ENCODE measurements at places on chromosomes 1 and 21.

DNA sequence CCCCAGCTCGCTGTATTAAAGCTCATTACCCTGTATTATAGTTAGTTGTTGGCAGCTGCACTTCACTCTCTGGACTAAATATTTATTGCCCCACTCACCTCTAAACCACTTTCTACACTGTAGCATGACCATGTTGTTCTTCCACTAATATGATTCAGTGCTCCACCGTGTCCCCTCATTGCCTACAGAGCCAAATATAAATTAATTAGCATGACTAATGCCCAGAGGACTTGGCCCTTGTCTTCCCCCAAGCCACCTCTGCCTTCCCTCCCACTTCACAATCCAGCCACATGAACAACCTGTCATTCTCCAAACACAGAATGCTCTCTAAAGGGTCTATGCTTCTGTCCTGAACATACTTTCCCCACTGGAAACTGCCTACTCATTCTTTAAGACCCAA, 276.5 kb downstream of the PLPP3 start:
- peak; percentile 10 for DNase-seq

DNA sequence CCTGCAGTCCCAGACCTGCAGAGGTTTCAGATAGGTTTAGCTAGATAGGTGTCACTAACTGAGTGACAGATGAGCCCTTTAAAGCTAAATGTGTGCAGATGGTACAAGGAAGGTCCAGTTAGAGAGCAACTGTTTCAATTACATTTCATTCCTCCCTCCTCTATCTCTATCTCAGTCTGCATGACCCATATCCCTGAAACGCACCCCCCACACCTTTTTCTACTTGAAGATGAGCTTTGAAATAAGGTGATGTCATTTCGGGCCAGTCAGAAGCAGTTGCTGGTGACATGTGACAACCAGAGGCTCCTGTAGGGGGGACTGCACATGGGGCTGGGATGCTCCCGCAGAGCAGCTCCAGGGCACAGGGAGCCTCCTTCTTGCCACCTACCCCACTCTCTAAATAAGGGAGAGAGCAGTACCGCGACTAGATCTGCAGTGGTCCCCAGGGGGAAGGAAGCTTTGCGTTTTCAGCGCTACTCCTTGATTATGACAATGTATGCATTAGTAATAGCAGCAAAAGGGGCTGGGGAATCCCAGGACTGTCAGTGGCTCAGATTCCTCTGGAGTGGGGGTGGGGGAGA, 4.3 kb downstream of the ATP8B2 start:
- DNase-seq, result no peak

DNA sequence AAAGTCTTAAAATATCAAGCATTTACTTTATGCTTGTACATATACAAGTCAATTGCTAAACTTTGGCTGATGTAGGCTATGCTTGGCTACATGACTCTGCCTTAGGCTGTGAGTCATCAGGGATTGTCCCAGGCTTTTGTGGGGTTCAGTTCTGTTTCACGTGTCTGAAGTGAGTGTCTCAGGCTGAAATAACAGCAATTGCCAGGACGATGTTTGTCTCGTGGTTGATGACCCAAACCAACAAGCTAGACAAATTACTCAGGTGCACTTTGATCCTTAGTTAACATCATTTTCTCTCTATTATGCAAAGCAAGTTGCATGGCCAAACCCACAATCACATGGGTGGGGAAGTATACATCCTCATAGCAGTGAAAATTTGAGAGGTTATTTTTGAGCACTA, 410.1 kb downstream of the BRINP3 start:
- no peak for DNase-seq

DNA sequence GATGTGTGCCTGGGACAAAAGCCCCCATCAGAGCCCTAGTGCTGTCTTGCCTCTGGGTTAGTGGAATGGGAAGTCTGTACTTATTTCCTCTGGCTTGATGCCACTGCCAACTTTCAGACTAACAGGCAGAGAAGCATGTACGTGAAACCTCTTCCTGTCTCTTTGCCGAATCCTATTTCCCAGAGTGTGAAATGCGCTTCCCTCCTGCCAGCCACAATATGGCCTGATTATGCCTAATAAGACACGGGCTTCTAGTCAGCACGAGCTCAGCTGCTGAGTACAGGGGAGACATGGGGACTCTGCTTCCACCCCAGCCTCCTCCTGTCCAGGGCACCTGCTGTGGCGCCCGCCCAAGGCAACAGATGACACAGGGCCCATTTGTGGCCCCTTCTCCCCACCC, 111.4 kb downstream of the KCND3 start:
- no peak for DNase-seq

DNA sequence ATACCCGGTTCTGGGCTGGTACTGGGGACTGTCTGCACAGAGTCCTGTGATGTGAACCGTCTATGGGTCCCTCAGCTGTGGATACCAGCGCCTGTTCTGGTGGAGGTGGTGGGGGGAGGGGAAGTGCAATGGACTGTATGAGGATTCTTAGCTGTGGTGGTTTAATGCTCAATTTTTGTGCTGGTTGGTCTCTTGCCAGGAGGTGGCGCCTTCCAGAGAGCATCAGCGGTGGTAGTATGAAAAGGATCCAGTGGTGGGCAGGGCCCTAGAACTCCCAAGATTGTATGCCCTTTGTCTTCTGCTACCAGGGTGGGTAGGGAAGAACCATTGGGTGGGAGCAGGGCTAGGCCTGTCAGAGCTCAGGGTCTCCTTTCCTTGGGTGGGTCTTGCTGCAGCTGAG, 89.4 kb upstream of the B3GALT2 start:
- no peak for DNase-seq

GRCh38 chr1:175725684-175726083, 17.7 kb downstream of the TNR start:
- DNase-seq, result no peak

DNA sequence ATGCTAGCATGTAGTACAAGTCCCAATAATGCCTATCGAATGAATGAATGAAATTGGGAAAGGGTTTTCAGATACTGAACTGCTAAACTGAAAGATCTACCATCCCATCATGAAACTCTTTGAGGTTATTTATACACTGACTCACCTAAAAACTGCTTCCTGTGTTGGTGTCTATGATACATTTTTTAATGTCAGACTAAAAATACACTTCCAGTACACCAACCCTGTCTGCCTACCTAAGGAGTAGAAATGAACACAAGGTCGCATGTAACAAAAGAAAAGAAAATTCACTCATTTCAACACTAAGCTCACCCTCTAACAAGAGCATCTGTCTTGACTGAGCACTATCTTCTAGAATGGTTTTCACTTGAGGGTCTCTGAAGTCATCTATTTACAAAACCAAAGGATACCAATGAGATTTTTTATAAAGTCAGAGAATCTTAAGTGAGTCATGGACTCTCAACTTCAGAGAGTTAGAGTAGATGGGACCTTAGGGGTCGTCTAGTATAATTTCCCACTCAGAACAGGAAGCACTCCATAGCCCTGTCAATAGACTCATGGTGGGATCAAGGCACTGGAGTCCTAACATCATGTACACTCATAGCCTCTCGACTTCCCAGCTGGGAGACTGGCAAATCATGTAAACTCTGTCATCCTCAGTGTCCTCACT, 53.4 kb downstream of the WLS start:
- no peak for DNase-seq

DNA sequence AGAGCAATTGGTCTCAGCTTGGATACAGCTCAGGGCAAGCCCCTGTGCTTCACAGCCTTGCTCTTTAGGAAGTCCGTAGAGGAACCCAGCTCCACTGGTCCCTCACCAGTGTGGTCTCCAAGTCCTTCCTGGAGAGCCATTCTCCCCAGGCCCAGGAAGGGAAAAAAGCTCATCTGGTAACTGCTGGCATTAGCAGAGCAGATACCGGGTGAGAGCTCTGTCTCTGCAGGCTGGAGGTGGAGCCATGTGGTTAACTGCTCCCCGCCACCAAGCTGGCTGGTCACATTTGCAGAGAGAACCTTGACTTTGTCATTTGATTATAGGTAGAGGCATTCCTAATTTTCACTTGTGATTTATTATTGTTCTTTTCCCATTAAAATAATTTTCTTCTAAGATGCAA, 169.6 kb downstream of the ROR1 start:
- DNase-seq, result no peak

- DNase-seq, result peak; percentile 29
Measured at GRCh38 chr1:183630748-183631147, 4.8 kb downstream of the ARPC5 start.

DNA sequence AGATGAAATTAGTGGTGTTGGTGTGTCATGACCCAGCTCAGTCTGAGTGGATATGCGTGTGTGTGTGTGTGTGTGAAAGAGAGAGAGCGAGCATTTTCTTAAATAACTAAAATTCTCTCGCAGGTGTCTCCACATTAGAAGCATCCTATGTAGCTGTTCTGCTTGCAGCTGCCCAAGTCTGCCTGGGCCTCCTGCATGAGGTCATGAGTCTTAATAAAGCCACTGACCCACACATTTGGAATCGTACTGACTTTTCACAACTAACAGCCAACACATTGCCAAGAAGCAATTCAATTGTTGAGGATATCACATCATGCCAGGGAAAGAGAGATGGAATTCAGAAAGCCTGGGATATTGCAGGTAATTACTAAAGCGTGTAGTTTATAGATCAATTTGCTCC, 238.2 kb upstream of the AJAP1 start:
- no peak for DNase-seq

DNA sequence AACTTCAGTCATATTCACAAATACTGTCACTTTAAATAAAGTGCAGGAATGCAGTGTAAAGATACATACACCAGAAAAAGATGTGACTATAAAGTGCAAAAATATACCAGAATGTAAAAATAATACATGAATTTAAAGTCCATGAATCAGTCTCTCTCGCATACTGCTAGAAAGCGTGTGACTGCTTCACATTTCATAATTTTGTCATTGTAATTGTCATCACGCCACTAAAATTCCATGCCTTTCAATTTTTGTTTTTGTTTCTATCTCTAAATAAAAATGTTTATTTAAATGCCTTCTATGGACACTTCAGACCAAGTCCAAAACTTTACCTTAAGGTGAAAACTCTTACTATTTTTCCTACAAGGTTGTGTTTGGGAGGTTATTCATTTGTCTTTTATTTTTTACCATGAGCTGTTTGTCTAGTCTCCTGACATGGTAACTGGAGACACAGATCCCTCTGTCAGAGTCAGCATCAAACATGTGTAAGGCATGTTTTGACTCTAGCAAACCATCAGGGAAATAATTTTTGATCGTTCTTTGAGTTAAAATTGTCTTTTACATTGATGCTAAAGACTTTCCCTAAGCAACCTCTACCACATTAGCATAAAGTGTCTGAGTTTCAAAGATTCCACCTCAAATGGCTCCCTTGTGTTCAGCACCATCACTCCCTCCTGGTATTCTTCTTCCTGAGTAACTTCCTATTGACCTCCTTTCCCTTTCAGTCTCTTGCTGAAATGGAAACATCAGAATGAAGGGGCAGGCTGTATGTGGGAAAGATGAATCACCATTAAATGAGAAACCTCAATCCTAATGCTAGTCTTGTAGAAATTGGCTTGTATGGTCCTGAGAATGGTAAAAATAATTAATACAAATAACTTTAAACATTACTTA, 14.0 kb upstream of the AIM2 start:
- peak; percentile 19 for DNase-seq

DNA sequence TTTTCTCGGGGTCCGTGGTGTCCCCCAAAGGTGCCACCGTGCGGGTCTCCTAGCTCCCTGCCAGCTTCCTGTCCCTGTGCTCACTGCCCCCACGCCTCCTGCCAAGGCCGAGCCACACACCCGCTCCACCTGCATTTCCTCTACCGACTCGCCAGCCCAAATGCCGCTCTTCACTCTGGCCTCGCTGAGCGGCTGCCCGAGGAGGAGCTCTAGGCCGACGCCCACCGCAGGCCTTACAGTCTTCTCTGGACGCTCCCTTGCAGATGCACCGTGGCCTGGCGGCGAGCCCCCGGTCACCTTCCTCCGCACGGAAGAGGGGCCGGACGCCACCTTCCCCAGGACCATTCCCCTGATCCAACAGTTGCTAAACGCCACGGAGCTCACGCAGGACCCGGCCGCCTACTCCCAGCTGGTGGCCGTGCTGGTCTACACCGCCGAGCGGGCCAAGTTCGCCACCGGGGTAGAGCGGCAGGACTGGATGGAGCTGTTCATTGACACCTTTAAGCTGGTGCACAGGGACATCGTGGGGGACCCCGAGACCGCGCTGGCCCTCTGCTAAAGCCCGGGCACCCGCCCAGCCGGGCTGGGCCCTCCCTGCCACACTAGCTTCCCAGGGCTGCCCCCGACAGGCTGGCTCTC, 26.3 kb downstream of the FTCD start:
- no peak for DNase-seq

DNA sequence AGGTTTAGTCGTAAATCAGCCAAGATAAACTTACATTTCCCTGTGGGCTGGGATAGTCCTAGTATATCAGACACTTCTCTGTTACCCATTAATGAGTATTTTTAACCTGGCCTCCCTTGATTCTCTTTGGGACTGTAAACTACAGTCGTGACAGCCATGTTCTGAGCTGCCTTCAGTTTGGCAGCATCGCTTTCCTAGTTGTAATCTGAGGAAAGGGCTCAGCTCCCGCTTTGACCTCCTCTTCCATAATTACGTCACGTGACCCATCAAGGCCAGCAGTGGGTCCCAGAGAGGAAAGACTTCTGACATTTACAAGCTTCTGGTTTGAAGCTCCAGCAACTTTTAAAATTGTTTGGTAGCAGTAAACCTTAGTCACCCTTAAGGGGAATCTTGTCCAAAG, 34.6 kb upstream of the MTR start:
- DNase-seq, result no peak

- DNase-seq, result peak; percentile 94
Measured at GRCh38 chr1:8985915-8986813, 40.1 kb downstream of the SLC2A7 start.

DNA sequence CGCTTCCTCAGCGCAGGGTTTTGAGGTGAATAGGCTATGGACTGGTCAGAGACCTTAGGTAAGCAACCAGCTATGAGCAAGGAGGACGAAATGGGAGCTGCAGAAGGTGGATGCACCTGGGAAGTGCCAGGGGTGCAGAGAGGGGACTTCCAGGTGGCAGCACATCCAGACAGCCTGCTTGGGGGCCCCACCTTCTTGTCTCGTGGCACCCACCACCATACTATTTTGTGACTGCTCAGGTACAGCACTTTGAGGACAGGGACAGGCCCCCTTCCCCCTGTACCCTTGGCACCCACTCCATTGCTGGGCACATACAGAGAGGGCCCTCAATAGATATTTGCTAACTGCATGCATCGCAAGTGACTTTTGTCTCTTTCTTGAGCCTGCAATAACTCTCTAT, 777 bp upstream of the KISS1 start:
- DNase-seq, result no peak

DNA sequence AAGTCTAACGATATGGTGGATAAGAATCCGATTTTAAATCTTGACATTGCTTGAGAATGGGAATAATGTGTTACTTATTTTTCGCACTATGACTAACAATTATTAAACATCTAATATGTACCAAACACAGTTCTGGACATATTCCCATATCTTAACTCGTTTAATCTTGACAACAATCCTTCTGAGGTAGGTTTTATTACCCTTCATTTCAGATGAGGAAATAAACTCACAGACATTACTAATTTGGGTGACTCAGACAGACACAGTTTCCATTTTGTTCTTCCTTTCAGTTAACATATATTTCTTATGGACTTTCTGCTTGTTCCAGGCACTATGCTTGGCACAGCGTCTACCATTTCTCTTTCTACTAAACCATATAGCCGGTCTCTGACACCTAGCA, 244.8 kb downstream of the SMYD3 start:
- DNase-seq, result no peak
